ENCODE measurements at places on chromosomes 16 and 17. TPM values are rescaled to one million over a fixed set of nuclear protein-coding genes. Genes with fewer than 3 reads are reported as not detected.

DNA sequence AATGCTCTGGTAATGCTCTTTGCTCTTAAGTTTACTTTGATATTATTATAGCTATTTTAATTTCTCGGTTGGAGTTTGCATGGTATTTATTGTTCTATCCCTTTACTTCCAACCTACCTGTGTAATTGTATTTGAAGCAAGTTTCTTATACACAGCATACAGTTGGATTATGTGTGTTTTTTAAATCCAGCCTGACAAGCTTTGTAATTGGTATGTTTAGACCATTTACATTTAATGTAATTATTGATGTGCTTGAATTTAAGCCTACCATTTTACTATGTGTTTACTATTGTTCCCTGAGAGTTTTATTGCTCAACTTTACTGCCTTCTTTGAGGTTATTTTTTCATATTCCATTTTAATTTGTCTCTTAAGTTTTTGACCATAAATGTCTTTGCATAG lies 35.7 kb downstream of the ACSF3 start:
- DNase-seq = no peak
- H3K4me3 ChIP-seq = no peak overlapping the region
- H3K4me1 ChIP-seq = peaks cover 9% of the 10 kb centered on the region
- H3K27ac ChIP-seq = no peak overlapping the region
- H3K36me3 ChIP-seq = peaks cover 35% of the 10 kb centered on the region
- H3K27me3 ChIP-seq = no peaks in the 10 kb centered on the region

GRCh38 chr16:749010-749409 lies 8.2 kb upstream of the CIAO3 start:
- H3K27ac ChIP-seq = no peak overlapping the region
- no peaks in the 10 kb centered on the region for H3K36me3 ChIP-seq
- no peaks in the 10 kb centered on the region for H3K4me1 ChIP-seq
- H3K4me3 ChIP-seq = no peak overlapping the region
- no peak for DNase-seq

STAC2 gene
- not detected for total RNA-seq

DNA sequence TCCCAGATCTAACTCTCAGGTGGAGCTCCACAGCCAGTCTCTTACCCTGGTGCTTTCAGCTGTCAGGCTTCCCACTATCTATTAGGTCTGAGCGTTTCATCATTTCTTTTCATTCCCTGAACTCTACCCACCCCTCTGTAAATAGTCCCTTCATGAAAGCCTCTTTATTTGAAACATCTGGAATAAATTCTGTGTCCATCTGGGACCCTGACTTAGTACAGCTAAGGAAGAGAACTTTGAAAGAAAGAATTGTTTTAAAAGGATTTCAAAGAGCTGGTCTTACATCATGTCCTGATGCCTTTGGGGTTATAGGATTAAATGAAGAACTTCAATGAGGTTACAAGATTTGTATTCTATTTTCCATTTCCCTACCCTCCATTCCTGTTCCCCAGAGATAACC lies 388.5 kb upstream of the CA10 start:
- H3K27ac ChIP-seq = no peak overlapping the region
- no peak for DNase-seq
- no peaks in the 10 kb centered on the region for H3K4me1 ChIP-seq
- H3K36me3 ChIP-seq = no peaks in the 10 kb centered on the region
- H3K27me3 ChIP-seq = no peaks in the 10 kb centered on the region

DNA sequence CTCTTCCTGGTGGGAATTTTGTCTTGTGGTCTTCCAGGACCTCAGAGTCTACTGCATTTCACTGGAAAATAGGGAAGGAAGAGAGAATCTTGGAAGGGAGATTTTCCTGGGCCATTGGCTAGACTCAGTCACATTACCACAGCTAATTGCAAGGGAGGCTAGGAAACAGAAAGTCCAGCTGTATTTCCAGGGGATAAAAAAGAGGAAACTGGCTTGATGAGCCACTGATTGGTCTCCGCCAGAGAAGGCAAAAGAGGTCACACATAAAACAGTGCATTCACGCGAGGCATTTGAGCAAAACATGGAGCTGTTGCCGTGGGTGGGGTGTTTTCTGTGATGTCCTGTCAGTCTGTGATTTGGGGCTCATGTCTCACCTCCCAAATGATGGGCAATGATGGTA lies 345.3 kb downstream of the FOXL1 start:
- H3K4me3 ChIP-seq = no peak overlapping the region
- no peak for DNase-seq
- H3K36me3 ChIP-seq = no peaks in the 10 kb centered on the region
- no peaks in the 10 kb centered on the region for H3K4me1 ChIP-seq
- no peak overlapping the region for H3K27ac ChIP-seq

SLC43A2 gene
- 0.76 TPM for total RNA-seq

DNA sequence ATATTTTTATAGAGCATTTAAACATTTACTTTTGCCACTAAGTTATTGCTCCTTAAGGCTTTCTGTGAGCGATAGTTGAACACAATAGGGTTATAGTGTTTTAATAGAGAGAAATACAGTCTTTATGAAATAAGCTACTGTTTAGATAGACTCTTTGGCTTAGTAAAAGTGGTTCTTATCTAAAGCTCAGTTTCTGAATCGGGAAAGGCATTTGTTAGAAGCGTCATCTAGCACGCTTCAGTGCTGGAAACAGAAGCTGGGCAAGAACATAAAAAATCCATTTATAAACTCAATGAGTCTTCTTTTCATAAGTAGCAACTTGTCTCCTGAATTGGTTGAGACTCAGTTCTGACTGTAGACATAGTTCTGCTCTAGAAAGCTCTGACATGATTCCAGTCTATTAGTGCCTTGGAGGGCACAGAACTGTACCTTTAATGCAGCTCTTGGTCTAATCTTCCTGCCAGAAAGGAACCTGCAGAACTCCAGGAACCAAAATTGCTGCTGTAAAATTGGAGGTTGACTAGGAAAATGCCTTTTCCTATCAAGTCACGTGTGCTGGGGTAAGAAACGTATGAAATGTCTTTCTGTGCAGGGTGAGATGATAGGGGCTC lies 55.4 kb upstream of the DNAJA2 start:
- no peaks in the 10 kb centered on the region for H3K4me1 ChIP-seq
- H3K36me3 ChIP-seq = no peaks in the 10 kb centered on the region
- DNase-seq = no peak
- no peak overlapping the region for H3K4me3 ChIP-seq

- peak; percentile 93 for DNase-seq
- H3K4me1 ChIP-seq = peaks cover 6% of the 10 kb centered on the region
- peaks cover 16% of the 10 kb centered on the region for H3K27me3 ChIP-seq
- H3K27ac ChIP-seq = no peak overlapping the region
- H3K36me3 ChIP-seq = no peaks in the 10 kb centered on the region
- H3K4me3 ChIP-seq = peak overlapping the region; percentile 32
Observed at GRCh38 chr17:77247048-77247541, 106.3 kb downstream of the SEC14L1 start.

DNA sequence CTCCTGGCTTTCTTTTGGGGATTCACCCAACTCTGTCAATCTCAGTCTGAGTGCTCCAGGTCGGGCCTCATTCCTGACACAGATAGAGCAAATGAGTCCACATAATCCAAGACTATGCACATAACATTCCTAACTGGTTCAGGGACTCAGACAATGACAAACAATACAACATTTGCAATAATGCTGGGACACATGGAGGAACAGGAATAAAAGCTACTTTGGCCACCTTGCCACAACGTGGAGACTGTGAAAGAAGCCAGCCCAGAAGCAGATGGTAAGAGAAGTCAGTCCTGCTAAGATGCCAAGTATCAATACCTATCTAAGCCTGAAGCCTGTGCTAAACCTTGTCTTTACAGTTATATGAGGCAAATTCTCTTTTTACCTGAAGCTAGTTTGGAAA lies 39.0 kb downstream of the GLG1 start:
- H3K27ac ChIP-seq = peak overlapping the region; percentile 39
- no peak for DNase-seq
- peak overlapping the region; percentile 7 for H3K4me3 ChIP-seq
- H3K27me3 ChIP-seq = no peaks in the 10 kb centered on the region
- H3K36me3 ChIP-seq = peaks cover 22% of the 10 kb centered on the region

DNA sequence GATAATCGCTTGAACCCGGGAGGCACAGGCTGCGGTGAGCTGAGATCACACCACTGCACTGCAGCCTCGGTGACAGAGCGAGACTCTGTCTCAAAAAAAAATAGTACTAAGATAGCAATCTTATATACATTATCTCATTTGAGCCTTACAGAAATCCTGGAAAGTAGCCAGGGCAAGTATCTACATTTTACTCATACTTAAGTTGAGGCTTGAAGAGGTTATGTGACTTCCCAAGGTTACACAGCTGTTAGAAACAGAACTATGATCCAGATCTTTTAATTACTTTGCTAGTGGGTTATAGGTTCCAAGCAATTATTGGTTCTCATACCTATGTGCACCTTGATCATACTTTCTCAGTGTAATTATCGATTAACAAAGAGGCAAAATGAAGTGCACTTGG lies 15.4 kb downstream of the C17orf78 start:
- DNase-seq = no peak
- H3K27ac ChIP-seq = no peak overlapping the region
- H3K27me3 ChIP-seq = no peaks in the 10 kb centered on the region
- no peaks in the 10 kb centered on the region for H3K36me3 ChIP-seq
- no peak overlapping the region for H3K4me3 ChIP-seq

DNA sequence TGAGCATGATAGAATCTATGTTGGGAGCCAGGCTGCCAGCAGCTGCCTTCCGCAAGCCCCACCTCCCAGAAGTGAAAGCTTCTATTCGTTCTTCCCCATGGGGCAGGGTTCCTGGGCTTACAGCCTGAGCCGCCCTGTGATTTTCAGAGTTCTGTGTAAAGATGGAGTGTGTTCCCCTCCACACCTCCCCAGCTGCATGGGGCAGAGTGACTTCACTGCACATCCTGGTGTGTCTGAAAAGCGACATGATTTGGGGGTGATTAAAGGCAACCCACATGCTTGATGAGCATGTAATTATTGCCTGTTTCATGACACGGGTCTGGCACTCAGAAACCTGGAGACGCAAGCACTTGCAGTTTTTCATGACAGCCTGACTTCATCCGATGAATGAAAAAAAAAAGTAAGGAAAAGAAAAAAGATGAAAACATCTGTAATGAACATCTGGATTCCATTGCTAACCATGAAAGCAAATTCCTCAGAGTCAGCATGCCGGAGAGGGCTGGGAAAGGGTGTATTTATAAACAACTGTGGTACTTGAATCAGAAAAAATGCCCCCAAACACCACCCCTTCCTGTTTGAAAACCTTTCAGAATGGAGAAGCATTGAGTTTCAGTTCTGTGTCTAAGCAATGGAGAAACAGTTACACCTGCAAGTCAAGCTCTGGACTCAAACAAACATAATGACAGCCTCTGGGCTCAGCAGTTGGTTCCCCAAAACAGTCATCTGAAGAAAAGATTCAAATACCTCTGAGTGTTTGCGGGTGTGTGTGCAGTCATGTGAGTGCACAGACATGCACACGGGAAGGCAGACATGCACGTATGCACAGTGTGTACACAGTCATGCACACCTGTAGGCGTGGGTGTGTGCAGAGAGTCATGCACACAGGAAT lies 266.0 kb downstream of the ENGASE start:
- H3K4me3 ChIP-seq = no peak overlapping the region
- no peaks in the 10 kb centered on the region for H3K36me3 ChIP-seq
- H3K27ac ChIP-seq = no peak overlapping the region
- no peak for DNase-seq
- peaks cover 14% of the 10 kb centered on the region for H3K27me3 ChIP-seq

GRCh38 chr16:53100889-53101288 lies 46.1 kb downstream of the CHD9 start:
- H3K27me3 ChIP-seq = no peaks in the 10 kb centered on the region
- peaks cover 18% of the 10 kb centered on the region for H3K4me1 ChIP-seq
- no peak overlapping the region for H3K4me3 ChIP-seq
- no peak overlapping the region for H3K27ac ChIP-seq
- H3K36me3 ChIP-seq = no peaks in the 10 kb centered on the region

TMEM88 gene
- 3.5 TPM for total RNA-seq

DNA sequence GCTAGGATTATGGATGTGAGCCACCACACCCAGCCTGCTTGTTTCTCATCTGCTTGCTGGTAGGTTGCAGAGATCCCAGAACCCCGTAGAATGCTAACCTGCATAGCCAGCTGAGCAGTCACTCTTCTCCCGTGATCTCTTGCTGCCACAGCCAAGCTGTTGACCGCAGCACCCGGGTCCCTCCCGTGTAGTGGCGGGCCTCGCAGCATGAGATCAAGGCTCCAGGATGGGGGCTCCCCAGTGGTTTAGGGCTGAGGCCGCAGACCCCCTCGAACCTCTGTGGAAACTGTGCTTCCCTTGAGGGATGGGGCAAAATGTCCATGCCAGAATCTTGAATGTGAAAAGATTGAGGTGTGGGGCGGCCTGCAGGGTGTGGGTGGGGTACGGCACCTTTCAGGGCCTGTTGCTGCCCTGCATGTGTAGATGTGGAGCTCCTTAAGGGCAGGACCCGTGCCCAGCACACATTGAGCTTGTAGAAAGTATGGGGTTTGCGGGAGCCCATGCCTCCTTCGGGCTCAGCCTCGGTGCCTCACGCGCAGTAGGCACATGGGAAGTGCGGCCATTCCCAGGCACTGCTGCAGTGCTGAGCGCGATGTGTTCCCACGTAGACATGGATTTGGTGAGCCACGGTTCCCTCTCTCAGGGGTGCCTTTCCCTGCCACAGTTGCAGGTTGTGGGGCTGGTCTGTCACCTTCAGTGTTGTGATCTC lies 99.9 kb downstream of the BANP start:
- peaks cover 23% of the 10 kb centered on the region for H3K36me3 ChIP-seq
- H3K27ac ChIP-seq = no peak overlapping the region
- no peaks in the 10 kb centered on the region for H3K27me3 ChIP-seq
- no peak for DNase-seq

CCL3 gene
- total RNA-seq = 287 TPM

DNA sequence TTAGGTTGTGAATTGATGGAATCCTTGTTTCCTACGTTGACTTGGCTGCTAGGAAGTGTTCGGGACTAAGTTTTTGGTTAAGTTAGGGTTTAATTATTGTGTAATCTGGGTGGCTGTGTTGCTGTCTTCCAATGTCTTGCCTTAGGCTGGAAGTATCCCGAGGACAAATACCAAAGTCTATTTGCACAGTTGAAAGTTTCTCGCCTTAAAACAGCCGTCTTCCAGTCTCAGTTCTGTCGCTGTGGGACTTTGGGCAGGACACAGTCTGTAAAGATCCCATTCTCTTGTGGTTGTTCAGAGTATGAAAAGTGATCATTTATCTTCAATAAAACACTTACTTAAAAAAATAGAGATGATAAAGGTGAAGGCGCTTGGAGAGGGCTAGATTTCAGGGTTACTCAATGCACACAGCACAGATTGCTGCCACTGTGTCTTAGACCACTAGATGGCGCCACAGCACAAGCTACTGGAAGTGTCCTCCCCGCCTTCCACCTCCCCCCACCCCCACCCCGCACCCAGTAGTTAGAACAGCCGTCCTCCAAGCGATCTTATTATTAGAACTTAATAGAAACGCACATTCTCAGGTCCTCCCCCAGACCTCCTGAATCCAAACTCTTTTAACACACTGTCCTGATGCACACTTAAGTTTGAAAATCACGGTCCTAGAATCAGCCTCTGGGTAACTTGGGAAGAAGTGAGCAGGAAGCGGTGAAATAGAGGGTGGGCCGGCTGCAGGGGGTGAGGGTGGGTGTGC lies 45.8 kb downstream of the AKAP1 start:
- H3K27ac ChIP-seq = no peak overlapping the region
- no peaks in the 10 kb centered on the region for H3K27me3 ChIP-seq
- H3K4me1 ChIP-seq = peaks cover 5% of the 10 kb centered on the region
- peak; percentile 91 for DNase-seq

GRCh38 chr16:72132726-72133125 lies 39.1 kb downstream of the DHX38 start:
- no peaks in the 10 kb centered on the region for H3K36me3 ChIP-seq
- H3K4me1 ChIP-seq = no peaks in the 10 kb centered on the region
- no peak overlapping the region for H3K27ac ChIP-seq
- H3K27me3 ChIP-seq = no peaks in the 10 kb centered on the region

HEATR9 gene
- total RNA-seq = 0.18 TPM

- peak overlapping the region; percentile 56 for H3K27ac ChIP-seq
- H3K4me1 ChIP-seq = peaks cover 53% of the 10 kb centered on the region
- no peaks in the 10 kb centered on the region for H3K27me3 ChIP-seq
- DNase-seq = no peak
Observed at GRCh38 chr17:5047446-5047845, 12.2 kb upstream of the SLC52A1 start.
